Bronchial epithelial cell (primary cell): ENCODE measurements at places on chromosomes 11 and 22.
A peak's percentile ranks its signal among the peaks of the same experiment; 100 is the strongest.

GRCh38 chr11:105357764-105358163 lies 218.2 kb upstream of the CARD18 start:
- peak; percentile 35 for DNase-seq

DNA sequence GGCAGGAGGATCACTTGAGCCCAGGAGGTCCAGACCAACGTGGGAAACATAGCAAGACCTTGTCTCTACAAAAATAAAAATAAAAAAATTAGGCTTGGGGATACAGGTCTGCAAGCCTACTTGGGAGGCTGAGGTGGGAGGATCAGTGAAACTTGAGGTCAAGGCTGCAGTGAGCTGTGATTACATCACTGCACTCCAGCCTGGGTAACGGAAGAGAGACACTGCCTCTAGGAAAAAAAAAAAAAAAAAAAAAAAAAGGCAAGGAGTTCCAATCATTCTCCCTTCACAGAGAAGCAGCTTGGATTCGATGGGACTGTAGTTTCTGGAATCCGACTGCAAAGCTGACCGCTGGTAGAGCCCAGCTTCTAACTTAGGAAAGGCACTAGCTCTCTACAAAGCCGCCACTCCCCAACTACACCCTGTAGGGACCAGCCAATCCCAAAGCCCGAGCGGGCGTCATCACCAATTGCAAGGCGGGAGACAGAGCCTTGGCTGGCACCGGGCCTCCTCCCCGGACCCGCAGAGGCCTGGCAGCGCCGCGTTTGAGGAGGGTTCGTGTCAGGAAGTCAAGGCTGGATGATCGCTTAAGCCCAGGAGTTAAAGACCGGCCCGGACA lies 716 bp upstream of the DDB2 start:
- DNase-seq = peak; percentile 83

DNA sequence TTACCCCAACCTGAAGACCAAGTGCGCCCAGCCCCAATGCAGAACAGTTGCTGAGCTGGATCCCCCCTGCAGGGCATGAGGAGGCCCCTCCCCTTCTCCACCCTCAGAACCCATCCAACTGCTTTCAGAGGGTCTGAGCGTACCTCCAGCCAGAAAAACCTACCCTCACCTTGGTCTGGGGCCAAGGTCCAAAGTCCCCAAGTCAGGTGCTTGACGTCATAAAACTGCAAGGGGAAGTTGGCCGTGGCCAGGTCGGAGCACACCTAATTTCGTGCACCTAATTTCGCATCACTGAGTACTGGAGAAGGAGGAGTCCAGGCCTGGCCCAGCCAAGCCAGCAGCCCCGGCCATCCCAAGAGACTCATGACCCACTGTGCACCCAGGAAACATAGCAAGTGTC lies 289.8 kb downstream of the CTTN start:
- DNase-seq = no peak

GRCh38 chr11:6307876-6308275 lies 12.4 kb downstream of the CAVIN3 start:
- peak; percentile 37 for DNase-seq

DNA sequence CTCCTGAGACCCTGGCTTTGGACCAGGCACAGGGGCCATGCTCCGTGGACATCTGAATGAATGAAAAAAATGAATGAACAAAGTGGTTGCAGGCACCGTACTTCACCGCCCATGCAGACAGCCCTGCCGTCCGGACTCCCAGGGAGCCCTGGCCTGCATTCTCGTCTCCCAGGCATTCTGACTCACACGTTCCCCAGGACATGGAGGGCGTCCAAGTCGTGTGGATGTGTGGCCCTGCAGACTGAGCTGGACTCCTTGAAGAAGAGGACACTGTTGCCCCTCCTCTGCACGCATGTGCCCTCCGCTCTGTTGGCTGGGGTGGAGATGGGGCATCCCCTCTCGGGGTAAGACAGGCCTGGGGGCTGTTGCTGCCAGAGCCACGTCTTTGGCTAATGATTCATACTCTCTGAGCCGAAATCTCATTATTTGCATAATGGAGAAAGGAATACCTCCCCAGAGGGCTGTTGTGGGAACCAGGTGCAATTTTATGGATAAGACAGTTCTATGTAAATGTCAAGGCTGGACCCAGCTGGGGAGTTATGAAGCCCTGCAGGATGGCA lies 49.7 kb downstream of the RTL6 start:
- peak; percentile 47 for DNase-seq

- DNase-seq = no peak
Measured at GRCh38 chr11:70500076-70500847, 101.9 kb downstream of the CTTN start.

DNA sequence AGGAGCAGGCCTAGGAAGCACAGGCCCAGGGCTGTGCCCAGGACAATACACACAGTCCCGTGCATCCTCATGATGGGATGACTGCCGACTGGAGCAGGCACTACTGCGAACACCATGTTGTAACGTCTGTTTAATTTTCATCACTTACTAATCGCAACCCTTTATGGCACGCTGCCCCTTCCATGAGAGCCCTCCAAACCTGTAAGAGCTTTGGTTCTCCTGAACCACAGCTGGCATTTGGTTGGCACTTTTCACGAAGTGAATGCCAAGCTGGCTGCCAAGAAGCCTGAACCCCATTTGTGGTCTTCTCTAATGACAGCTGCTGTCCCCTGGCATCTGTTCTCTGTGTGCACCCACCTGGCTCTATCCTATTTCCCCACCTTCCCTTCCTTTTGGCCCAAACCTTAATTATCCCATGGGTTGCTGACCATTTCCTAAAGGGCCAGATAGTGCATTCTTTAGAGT lies 36.5 kb downstream of the APOL1 start:
- DNase-seq = no peak

DNA sequence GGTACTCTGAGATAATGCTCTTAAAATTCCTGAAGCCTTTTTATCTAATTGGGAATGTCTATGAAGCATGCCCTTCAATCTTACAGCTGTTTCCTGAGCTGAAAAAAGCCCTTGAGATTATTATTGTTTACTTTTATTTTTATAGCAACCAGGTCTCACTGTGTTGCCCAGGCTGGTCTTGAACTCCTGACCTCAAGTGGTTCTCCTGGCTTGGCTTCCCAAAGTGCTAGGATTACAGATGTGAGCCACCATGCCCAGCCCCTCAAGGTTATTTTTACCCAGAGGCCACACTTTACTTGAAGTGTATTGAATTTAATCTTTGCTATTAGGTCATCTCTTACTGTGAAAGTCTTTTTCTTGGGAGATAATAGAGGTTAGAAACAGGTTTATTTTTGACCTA lies 7.0 kb upstream of the SWAP70 start:
- no peak for DNase-seq
